Activated T-helper 1 cell treated with anti-CD3 and anti-CD28 coated beads, Interleukin-12 subunit alpha, Interleukin-12 subunit beta, Interleukin-2, Interleukin-4 antibody, amounts not matched to agents 30 ng/mL and 10 ng/mL and 1 ng/mL, durations not matched to agents 14 hours and 24 hours and 36 hours (primary cell): ENCODE measurements at places on chromosomes 11 and 22. TPM values are rescaled to one million over a fixed set of nuclear protein-coding genes. Genes with fewer than 3 reads are reported as not detected.

GRCh38 chr22:23534201-23534850 is 45.8 kb downstream of the IGLL1 start:
- peaks cover 7% of the 10 kb centered on the region for H3K4me1 ChIP-seq
- no peak for DNase-seq
- peaks cover 18% of the 10 kb centered on the region for H3K27me3 ChIP-seq
- H3K27ac ChIP-seq, result no peak overlapping the region
- no peaks in the 10 kb centered on the region for H3K36me3 ChIP-seq

DNA sequence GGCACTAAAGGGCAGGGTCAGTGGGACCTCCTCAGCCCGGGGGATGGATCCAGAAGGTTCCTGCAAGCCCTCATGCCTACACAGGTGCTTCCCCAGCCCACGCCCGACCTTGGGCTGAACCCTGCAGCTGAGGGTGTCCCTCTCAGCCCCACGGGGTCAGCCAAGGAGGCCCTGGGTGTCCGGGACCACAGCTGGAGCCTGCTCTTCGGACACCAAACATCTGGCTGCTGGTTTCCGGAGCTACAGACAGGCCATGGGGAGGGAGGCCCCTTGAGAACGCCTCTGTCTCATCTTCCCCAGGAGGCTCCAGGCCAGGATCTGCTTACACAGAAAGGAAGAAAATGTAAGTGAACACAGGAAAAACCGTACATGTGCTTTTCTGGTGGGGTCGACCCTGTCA is 355.7 kb downstream of the MN1 start:
- H3K27ac ChIP-seq, result no peak overlapping the region
- no peaks in the 10 kb centered on the region for H3K27me3 ChIP-seq
- no peak for DNase-seq
- no peaks in the 10 kb centered on the region for H3K36me3 ChIP-seq

DNA sequence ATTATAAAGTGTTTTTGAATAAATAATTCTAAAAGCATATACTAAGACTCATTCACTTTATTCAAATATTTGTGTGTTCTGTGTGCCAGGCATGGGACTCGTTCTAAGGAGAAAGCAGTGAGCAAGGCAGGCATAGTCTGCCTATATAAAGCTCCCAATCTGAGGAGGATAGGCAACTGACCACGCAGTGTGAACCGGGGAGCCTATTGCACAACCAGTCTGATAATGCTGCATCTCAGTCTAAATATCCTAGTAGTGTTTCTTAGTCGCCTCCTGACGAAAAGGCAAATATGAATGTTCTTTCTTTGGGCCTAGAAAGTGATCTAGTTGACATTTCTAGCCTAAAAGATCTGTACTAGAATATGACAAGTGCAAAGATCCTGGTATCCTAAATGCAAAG is 98.3 kb downstream of the C11orf65 start:
- H3K36me3 ChIP-seq, result peaks cover 22% of the 10 kb centered on the region
- no peak overlapping the region for H3K27ac ChIP-seq
- H3K4me3 ChIP-seq, result no peak overlapping the region
- H3K4me1 ChIP-seq, result no peaks in the 10 kb centered on the region
- H3K27me3 ChIP-seq, result no peaks in the 10 kb centered on the region
- no peak for DNase-seq

GRCh38 chr22:37373451-37373850 is 53.8 kb downstream of the ELFN2 start:
- no peak overlapping the region for H3K27ac ChIP-seq
- DNase-seq, result no peak
- H3K36me3 ChIP-seq, result no peaks in the 10 kb centered on the region
- H3K4me1 ChIP-seq, result no peaks in the 10 kb centered on the region
- no peak overlapping the region for H3K4me3 ChIP-seq

DNA sequence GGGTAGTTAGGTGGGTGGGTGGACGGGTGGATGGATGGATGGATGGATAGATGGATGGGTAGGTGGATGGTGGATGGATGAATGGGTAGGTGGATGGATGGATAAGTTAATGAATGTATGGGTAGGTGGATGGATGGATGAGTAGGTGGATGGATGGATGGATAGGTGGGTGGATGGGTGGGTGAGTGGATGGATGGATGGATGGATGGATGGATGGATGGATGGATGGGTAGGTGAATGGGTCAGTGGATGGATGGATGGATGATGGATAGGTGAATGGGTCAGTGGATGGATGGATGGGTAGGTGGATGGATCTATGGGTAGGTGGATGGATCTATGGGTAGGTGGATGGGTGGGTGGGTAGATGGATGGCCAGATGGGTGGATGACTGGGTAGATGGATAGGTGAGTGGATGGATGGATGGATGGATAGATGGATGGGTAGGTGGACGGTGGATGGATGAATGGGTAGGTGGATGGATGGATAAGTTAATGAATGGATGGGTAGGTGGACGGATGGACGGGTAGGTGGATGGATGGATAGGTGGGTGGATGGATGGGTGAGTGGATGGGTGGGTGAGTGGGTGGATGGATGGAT is 41.5 kb upstream of the RTL6 start:
- H3K36me3 ChIP-seq, result no peaks in the 10 kb centered on the region
- DNase-seq, result no peak
- H3K27me3 ChIP-seq, result peaks cover 4% of the 10 kb centered on the region
- no peaks in the 10 kb centered on the region for H3K4me1 ChIP-seq
- no peak overlapping the region for H3K4me3 ChIP-seq
- no peak overlapping the region for H3K27ac ChIP-seq

GRCh38 chr11:117319214-117319840 is 3.3 kb upstream of the BACE1 start:
- no peak overlapping the region for H3K27ac ChIP-seq
- H3K4me1 ChIP-seq, result peaks cover 8% of the 10 kb centered on the region

DNA sequence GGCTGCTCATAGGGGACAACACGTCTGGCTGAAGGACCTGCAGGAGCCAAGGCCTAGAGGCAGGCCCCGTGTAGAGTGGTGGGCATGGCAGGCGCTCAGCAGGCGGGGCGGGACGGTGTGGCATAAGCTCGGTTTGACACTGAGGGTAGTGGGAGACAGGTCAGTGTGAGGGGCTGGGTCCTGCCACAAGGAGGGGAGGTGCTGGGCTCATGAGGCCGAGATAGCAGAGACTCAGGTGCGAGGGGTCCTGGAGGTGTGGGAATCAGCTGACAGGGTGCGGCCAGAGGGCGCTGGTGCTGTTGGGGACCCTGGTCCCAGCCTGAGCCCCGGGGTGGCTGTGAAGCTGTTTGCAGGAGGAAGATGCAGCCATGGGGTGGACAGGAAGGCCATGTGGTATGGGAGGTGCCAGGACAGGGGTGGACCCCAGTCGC is 6.7 kb downstream of the SLC22A12 start:
- no peak for DNase-seq
- no peaks in the 10 kb centered on the region for H3K4me1 ChIP-seq

DNA sequence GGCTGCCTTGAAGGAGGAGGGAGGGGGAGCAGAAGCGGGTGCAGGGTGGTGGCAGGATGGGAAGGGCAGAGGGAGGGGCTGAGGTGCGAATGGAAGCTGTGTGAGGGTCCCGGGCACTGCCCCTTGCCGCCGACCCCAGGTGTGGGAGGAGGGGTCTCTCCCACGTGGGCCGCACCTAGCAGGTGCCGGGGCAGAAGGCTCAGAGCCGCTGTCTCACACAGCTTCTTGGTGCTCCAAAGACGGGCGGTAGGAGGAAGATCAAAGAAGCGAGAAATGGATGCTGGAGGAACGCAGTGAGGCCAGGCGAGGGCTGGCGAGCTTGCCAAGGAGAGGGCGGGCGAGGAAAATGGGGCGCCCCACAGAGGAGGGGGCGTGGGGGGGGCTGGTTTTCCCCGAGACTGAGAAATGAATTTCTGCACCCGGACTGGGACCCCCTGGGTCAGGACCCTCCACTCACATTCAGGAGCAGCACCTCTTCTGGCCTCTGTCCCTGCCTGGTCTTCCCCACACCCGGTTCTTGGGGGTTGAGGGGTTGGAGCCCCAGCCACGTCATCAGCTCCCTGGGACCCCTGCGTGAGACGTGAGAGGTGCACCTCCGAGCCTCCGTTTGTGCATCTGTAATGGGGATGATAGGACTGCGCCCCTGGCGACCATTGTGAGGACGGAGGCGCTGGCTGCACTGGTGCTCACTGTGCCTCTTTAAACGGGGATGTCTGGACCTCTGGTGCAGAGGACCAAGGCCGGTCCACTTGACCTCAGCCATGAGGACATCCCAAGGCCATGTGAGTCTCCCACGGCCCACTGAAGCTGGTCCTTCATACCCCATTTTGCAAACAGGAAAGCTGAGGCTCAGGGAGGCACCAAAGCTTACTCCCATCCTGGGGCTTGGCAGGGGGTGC is 16.8 kb downstream of the LSP1 start:
- peaks cover 5% of the 10 kb centered on the region for H3K36me3 ChIP-seq
- H3K4me3 ChIP-seq, result no peak overlapping the region
- peaks cover 9% of the 10 kb centered on the region for H3K4me1 ChIP-seq
- DNase-seq, result no peak
- H3K27me3 ChIP-seq, result peaks cover 2% of the 10 kb centered on the region
- H3K27ac ChIP-seq, result no peak overlapping the region

- no peak overlapping the region for H3K4me3 ChIP-seq
- H3K27me3 ChIP-seq, result no peaks in the 10 kb centered on the region
- H3K4me1 ChIP-seq, result no peaks in the 10 kb centered on the region
Measured at GRCh38 chr22:30372915-30373314, 14.3 kb downstream of the RNF215 start.

GRCh38 chr11:26839911-26840698 is 118.2 kb upstream of the SLC5A12 start:
- no peaks in the 10 kb centered on the region for H3K4me1 ChIP-seq
- H3K4me3 ChIP-seq, result no peak overlapping the region
- no peak overlapping the region for H3K27ac ChIP-seq

DNA sequence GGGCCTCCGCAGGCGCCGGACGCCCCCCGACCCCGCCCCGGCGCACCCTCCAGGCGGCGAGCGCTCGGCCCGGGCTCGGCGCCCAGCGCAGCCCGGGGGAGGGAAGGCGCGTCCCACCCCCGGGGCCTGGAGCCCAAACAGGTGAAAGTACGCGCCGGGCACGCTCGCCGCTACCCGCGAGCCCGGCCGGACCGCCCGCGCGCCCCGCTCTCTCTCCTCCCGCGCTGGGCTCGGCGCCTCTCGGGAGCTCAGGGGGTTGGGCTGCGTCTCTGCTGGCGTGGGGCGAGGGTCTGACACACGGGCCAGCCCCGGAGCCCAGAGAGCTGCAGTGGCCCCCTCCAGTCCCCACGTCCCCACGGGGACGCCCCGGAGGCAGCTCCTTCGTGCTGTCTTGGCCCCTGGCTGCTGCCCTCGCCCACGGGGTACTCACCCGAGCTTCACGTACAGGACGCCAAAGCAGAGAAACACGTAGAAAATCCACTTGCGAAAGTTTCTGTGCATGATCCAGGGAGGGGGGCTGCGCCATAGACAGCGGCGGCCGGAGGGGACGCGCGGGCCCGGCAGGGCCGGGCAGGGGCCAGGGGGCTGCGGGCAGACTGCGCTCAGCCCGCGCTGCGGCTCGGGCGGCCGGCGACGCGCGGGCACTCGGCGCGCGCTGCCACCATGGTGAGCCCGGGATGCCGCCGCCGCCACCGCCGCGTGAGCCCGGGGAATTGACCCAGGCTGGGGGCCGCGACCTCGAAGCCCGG is 534 bp downstream of the WNT7B start:
- no peak for DNase-seq
- H3K36me3 ChIP-seq, result no peaks in the 10 kb centered on the region
- no peaks in the 10 kb centered on the region for H3K4me1 ChIP-seq
- no peak overlapping the region for H3K4me3 ChIP-seq
- no peak overlapping the region for H3K27ac ChIP-seq
- peaks cover 37% of the 10 kb centered on the region for H3K27me3 ChIP-seq

GRCh38 chr11:108286370-108286769 is 63.5 kb downstream of the ATM start:
- H3K36me3 ChIP-seq, result peaks cover 31% of the 10 kb centered on the region
- no peaks in the 10 kb centered on the region for H3K27me3 ChIP-seq
- H3K27ac ChIP-seq, result no peak overlapping the region

DNA sequence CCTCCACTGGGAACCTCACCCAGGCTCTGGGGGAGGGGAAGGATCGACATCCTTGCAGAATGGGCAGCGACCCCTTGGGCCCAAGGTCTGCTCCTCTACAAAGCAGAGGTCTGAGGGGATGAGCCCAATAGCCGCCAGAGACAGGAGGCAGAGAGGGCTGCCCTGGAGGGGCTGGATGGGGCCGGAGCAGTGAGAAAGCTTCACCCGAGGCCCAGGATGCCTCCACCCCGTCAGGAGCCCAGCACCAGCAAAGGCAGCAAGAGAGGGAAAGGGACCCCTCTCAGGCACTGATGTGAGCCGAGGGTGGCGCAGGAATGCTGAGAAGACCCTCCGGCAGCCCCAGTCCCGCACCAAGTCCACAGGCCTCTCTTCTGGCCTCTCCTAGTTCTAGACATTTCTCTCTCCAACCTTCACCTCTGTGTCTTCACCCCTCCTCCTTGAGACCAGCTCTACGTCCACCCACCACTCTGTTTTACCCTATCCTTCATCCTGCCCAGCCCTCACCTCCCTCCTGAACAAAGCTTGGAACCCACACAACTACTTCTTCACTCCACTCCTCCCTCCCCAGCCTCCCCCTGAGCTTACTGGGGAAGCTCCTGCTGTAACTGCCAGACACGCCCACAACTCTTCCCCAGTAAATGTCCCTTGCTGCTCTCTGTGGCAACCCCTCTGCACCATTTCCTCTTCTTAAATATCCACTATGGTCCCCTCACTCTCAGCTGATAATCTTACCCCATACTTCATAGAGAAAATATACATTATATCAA is 131.9 kb downstream of the MPPED1 start:
- no peaks in the 10 kb centered on the region for H3K4me1 ChIP-seq
- H3K27me3 ChIP-seq, result peaks cover 2% of the 10 kb centered on the region
- DNase-seq, result no peak
- H3K27ac ChIP-seq, result no peak overlapping the region
- H3K36me3 ChIP-seq, result no peaks in the 10 kb centered on the region
- H3K4me3 ChIP-seq, result no peak overlapping the region

The SHISAL1 gene
- total RNA-seq, result not detected in 2 replicates

The CALCA gene
- total RNA-seq, result not detected in 2 replicates

The BTG4 gene
- total RNA-seq, result not detected in 2 replicates

The GSTT2 gene
- not detected in 2 replicates for total RNA-seq

The DGCR2 gene
- 23.2 and 24.1 TPM in 2 replicates for total RNA-seq

The CCDC82 gene
- 28.5 and 29.9 TPM in 2 replicates for total RNA-seq

The RELA gene
- 102 and 104 TPM in 2 replicates for total RNA-seq

The ADAMTS8 gene
- not detected in 2 replicates for total RNA-seq

The HSD17B12 gene
- total RNA-seq, result 72.3 and 77.8 TPM in 2 replicates

The CACNA1I gene
- total RNA-seq, result 0.02 and 0.03 TPM in 2 replicates
